GM12878 (cell line): ENCODE measurements at places on chromosomes 6 and 20.

DNA sequence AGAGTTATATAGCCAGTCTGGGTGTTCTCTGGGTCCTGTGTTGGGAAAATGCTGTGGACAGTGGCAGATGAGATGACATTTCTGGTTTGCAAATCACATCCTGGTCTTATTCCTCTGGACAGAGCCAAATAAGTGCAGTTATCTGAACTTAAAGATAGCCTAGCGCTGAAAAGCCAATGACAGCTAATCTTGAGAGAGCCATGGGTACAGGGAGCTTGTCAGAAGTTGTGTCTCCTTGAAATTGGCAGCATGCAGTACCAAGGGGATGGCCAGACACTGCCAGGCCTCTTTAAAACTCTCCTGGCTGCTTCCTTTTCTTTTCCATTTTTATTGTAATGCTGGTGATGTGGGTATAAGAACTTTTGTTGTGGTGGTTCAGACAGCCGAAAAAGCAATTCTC lies 362.5 kb downstream of the FARS2 start:
- DNase-seq = no peak

- no peak for DNase-seq
Measured at GRCh38 chr6:12164508-12164770, 125.7 kb upstream of the EDN1 start.

DNA sequence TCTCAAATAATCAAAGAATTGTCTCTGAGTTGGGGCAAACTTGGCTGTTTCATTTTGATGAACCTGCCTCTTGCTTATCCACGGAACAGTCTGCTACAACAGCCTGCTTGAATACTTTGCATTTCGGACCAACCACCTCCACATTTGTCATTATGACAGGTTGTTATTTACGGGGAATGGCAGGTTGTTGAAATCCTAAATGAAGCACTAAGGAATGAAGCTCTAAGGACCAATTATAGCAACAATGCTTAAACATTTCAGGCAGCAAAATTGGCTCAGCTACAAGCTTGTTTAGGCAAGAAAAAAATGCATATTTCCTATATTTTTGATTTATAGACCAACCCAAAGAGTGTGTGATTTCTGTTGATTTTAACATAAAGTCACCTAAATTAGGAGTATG lies 84.5 kb downstream of the MAP3K7 start:
- DNase-seq = no peak

GRCh38 chr6:12010635-12011275 lies 1.4 kb upstream of the HIVEP1 start:
- DNase-seq = no peak

DNA sequence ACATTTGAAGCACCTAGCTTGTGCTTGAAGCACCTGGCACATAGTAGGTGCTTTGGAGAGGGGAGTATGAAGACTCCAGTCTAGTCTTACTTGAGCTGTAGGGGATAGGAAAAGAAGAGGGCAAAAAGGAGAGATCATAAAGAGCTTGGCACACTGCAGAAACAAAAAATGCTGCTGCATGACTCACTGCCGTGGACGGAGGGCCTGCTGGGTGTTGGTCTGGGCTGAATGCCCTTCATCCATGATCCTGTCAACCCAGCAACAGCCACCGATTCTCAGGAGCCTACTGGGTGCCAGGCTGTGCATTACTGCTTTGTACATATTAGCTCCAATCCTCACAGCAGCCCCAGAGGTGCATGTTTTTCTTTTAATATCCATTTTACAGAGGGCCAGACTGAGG lies 6.0 kb downstream of the PDYN start:
- no peak for DNase-seq

GRCh38 chr6:15404685-15404980 lies 158.8 kb downstream of the JARID2 start:
- DNase-seq = no peak

DNA sequence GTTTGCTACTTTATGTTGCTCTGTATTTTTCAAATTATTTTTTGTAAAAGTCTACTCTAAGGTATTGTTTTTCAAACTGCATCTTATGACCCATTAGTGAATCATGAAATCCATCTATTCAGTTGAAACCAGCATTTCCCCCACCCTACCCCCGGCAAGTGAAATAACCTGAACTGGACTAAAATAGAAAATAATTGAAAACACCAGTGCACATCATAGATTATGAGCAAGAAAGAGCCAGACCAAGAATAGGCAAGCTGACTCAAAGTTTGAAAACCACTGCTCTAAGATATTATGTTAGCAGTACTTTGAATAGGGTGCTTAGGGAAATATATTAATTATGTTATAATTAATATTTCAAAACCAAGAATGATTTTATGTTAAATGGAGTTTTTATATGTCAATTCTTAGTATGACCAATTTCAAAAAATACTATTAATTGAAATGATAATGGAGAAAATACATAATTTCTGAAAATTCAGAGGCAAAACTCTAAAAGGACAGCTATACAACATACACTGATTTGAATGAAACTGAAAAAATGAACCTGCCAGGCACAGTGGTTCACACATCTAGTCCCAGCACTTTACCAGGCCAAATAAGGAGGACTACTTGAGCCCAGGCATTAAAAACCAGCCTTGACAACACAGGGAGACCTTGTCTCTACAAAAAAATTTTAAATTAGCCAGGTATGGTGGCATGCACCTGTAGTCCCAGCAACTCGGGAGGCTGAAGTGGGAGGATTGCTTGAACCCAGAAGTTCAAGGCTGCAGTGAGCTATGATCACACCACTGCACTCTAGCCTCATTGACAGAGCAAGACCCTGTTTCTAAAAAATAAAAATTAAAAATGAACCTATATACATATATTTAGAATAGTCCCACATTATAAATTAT lies 112.0 kb downstream of the CDK19 start:
- DNase-seq = no peak

DNA sequence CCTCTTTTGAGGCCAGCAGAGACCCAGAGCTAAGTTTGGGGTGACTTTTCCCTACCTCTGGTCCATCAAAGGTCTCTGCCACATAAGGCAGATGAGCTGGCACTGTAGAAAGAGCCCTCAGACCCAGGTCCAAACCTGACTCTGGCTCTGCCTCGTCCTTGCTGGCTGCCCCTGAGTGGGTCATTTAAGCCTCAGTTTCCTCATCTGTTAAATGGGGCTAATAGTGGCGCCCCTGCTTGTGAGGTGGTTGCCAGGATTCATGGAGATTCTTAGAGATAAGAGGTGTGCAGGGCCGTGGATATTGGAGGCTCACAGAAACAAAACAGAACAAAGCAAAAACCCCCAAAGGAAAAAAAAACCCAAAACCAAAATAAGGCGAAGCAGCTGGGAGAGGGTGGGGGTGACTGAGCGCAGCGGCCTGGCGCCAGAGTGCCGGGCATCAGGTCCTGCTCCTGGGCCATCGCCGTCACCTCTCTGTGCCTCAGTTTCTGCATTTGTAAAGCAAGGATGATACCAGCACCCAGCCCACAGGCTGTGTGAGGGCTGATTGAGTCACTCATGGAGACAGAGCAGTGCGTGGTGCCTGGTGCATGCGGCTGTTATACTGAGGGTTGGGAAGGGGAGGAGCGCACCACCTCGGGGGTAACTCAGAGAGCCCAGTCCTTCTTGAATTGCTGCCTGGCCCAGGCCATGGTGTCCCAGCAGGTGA lies 133.8 kb upstream of the PTPN1 start:
- no peak for DNase-seq

DNA sequence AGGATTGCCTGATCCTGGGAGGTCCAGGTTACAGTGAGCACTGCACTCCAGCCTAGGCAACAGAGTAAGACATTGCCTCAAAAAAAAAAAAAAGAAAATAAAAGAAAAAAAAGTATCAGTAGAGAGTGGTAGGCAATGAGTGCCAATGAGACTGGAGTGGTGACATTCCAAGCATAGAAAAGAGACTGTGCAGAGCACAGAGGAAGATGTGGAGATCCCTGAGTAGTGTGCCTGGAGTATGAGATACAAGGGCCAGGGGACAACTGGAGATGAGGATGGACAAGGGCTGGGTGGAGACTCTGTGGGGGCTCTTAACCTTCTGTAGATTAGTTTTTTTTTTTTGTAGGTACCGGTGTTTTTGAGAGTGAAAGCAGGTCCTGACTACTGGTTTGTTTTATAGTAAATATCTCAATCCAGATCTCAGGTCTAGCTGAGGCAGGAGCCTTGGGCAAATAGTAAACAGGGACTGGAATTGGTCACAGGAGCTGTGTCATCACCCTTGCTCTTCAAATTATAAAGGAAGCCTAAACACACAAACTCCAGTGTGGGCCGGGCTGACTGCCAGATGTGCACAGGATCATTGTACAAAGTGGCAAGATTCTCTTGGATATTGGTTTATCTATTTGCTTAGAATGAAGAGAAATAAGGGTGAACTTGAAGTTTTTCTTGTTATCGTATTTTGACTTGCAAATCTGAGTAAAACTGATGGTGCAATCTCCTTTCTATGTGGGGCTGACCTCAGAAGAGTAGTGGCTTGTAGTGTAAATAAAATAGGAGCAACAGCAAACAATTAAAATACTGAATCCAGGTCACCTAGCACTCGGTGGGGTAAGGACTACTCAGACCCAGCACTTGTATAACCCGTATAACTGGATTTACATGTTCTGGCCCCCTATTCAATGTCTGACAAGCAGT lies 144.9 kb downstream of the SOX4 start:
- no peak for DNase-seq

GRCh38 chr6:70549327-70549726 lies 17.4 kb upstream of the SDHAF4 start:
- DNase-seq = no peak

DNA sequence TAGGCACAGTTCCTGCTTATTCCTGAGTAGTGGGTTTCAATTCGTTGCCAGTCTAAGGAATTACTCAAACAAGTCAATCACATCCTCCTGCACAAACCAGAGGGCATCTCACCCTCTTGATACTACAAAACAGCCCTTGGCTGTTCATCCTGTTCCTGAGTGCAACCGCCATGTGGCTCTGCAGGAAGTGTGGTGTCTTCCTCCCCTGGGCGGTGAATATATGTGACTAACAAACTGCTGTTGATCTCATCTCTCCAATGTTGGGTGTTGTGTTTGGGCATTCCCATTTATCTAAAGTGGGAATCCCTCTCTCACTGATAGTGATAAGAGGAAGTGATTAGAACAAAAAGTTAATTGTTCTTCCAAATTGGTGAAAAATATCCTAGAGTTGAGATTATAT lies 163.0 kb downstream of the TBX18 start:
- no peak for DNase-seq

DNA sequence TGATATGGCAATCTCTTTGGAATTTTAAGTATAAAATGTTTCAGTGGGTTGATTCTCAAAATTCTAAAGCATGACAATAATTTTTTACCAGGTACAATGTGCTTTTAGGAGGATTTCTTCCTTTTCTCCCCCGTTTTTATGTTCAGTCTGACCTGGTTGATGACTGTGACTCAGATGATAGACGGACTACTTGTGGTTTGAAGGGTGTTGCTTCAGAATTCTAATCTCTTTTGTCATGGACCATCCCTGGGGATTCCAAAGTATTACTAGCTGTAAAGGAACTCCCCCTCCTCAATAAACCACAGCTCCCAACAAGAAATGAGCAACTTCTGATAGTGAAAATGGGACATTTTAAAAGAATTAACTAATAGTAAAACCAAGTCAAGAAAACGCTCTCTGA lies 34.9 kb upstream of the TNFAIP3 start:
- no peak for DNase-seq

DNA sequence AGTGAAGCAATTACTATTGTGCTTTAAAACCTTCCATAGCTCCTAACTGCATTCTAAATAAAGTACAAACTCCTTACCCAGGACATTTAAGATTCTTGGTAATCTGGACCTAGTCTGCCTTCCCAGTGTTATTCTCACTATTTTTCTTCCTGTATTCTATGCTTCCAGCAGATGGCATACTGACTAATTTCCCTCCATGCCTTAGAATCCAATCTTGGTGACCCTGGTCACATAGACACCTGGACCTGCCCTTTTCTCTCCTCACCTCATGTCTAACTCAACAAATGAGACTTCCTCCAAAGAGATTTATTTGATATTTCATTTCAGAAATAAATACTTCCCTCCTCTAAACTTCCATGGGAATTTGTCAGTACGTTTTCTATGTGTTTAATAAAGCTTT lies 25.8 kb downstream of the ROS1 start:
- DNase-seq = no peak

- no peak for DNase-seq
Measured at GRCh38 chr20:44287272-44288097, 23.5 kb downstream of the FITM2 start.

DNA sequence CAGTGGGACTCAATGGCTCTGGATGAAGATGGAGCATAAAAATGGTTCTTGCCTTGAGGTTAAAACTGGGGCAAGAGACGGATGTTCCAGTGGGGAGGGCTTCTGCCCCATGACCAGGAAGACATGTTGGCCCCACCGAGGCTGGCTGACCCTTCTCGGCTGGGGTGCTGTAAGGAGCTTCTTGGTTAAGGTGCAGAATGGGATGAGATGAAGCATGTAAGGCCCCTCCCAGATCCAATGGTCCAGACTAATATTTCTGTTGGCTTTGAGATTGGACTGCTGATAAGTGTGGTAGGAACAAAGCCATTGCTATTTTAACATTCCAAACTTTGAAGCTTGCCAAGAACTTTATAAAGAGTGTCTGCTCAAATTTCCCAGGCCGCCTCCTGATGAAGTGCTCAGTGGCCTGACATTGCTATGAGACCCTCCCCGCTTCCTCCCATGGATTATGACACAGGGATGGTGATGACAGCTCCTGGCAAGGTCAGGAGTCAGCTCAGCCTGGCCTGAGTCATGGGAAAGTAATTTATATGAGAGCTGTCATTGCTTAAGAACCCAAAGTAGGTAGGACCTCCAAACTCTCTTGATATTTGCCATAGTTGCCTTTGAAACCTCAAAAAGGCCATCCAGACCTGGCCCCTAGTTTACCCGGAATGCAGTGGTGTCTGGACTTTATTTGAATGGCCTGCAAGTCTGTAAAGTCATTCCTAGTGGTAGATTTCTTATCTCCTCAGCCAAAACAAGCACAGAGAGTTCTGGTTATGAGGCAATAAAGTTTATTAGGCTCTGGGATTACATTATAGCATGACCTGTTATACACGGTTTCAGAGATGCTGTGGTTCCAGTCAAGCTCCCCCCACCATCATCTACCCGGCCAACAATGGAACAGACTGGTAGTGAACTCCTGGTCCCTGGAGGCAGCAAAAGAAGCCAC lies 55.2 kb downstream of the TGM2 start:
- no peak for DNase-seq

- no peak for DNase-seq
Measured at GRCh38 chr6:143536461-143536865, 24.9 kb upstream of the FUCA2 start.

- no peak for DNase-seq
Measured at GRCh38 chr6:26311012-26311384, 54.0 kb upstream of the BTN3A2 start.

GRCh38 chr6:29519291-29520010 lies 31.7 kb upstream of the MAS1L start:
- DNase-seq = no peak

- no peak for DNase-seq
Measured at GRCh38 chr6:11650711-11651110, 113.2 kb downstream of the TMEM170B start.

GRCh38 chr20:605237-605636 lies 4.9 kb downstream of the TCF15 start:
- DNase-seq = no peak

- DNase-seq = no peak
Measured at GRCh38 chr20:7195704-7196103, 428.2 kb downstream of the BMP2 start.

- no peak for DNase-seq
Measured at GRCh38 chr6:118476551-118476950, 71.5 kb upstream of the PLN start.

GRCh38 chr6:36109092-36109491 lies 21.2 kb upstream of the MAPK13 start:
- no peak for DNase-seq

GRCh38 chr6:167742719-167743303 lies 83.9 kb upstream of the AFDN start:
- no peak for DNase-seq
